SK-N-MC (cell line): ENCODE measurements at places on chromosomes 2 and 18.
A peak's percentile ranks its signal among the peaks of the same experiment; 100 is the strongest.

GRCh38 chr2:123077101-123077500, 948.0 kb upstream of the CNTNAP5 start:
- DNase-seq, result no peak

- DNase-seq, result no peak
These were observed 121.6 kb downstream of the VAPA start for GRCh38 chr18:10035281-10035991.

DNA sequence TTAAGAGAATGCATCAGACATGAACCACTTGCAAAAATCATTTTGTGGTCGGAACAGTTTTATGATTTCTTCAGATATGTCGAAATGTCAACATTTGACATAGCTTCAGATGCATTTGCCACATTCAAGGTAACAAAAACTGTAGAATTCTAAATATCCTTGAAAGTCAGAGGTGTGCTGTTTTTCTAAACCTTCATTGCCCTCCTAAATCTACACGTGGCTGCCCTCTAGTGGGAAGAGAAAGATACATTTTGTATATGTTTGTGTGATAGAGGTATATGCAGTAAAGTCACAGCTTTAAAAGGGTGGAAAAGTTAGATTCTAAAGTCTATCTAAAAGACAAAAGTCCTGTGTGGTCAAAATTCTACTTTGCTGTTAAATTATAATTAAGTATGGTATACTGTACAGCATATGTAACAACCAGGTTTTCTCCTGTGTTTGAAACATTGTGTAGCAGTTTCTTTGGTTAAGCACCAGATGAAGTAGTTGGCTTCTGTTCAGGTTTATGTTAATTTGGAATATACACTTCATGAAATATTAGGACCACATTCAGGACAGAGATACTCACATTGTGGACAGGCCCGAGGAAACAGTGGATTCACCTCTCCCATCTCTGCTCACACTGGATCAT, 65.9 kb upstream of the ITM2C start:
- DNase-seq, result peak; percentile 44

- DNase-seq, result no peak
These were observed 151.9 kb downstream of the CERS6 start for GRCh38 chr2:168607992-168608391.

DNA sequence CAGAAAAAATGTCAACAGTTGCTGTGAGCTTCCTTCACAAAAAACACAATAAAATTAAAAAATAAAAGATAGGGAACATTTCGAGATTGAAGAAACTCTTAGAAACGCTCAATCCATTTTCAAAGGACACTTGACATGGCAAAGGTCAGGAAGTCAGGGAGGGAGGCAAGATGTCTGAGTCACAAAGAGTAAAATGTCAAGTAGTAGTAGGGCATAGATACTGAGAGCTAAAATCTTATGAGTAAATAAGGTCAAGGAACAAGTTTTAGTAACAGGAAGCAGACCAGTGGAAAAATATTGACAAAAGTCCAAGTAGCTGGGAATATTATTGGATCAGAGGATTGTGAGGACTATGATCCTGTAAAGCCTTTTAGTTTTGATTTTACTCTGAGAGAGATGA, 495.6 kb downstream of the TMX3 start:
- DNase-seq, result no peak

DNA sequence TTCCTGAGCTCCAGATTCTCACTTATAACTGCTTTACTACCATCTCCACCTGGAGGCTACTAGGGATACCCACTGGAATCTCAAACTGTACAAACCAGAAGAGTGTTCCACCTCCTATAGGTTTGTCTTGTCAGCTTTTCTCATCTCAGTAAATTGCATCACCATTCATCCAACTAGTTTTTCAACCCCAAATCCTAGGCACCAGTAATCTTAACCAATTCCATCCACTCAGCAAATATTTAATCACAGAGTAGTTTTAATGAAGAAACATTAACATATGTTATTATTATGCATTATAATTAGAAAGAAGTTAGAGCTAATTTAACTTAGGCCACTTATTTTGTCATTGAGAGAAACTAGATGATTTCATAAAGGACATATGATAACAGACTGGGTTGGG, 635.0 kb downstream of the DCDC2C start:
- no peak for DNase-seq
